ENCODE measurements at places on chromosomes 4 and X.

DNA sequence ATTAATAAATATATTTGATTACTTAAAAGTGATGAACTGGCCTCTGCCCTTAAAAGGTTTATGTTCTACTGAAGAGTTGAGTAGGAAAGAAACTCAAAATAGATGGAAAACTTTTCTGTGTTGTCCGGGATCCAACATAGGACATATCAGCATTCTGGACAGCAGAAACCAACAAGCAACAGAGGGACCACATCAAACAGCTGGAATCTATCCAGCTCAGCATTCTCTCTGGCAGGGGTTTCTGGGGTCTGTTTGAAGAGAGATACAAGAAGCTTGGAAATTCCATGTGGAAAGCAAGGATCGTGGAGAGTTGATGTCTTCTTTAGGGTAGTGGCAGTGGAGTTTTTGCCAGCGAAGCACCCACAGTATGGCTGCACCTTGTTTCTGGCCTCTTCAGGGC is 43.6 kb downstream of the ZCCHC12 start:
- no peak overlapping the region for H3K27ac ChIP-seq
- no peaks in the 10 kb centered on the region for H3K4me1 ChIP-seq
- DNase-seq, result no peak

DNA sequence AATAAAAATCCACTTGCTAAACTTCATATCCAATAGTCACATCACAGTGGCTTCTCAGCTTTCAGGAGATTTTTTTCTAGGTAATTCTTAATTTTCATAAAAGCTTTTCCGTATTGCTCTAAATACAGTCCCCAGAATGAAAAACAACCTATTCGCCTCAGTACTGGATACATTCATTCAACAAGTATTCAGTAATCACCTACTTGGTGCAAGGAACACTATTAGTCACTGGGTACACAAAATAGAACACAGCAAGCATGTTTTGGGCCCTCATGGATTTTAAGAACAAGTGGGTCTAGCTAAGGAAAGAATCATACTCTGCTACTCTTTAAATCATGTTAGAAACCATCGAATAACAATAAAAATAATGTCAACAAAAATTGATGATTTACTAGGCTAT is 2.8 kb upstream of the BEX3 start:
- peaks cover 11% of the 10 kb centered on the region for H3K4me1 ChIP-seq
- H3K27me3 ChIP-seq, result no peaks in the 10 kb centered on the region
- no peak for DNase-seq
- no peak overlapping the region for H3K4me3 ChIP-seq
- no peaks in the 10 kb centered on the region for H3K36me3 ChIP-seq

DNA sequence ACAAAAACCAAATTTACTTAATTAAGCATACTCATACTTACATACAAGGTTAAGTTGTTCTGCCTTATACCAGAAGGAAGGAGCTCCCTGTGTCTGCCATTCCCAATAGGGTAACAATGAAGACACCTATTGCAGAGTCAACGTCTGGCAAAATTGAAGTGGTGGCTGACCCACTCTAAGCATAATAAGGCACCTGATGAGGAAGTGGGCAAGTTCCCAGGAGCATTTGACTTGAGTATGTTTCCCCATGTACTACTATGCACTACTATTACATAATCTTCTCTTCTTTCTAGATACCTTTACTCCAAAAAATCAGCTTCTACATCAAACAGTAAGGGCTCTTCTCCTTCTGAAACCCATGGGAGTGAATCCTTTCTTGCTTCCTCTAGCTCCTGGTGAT is 591.5 kb downstream of the PPARGC1A start:
- H3K36me3 ChIP-seq, result no peaks in the 10 kb centered on the region
- DNase-seq, result no peak
- H3K4me3 ChIP-seq, result no peak overlapping the region
- no peaks in the 10 kb centered on the region for H3K27me3 ChIP-seq
- H3K4me1 ChIP-seq, result peaks cover 7% of the 10 kb centered on the region

DNA sequence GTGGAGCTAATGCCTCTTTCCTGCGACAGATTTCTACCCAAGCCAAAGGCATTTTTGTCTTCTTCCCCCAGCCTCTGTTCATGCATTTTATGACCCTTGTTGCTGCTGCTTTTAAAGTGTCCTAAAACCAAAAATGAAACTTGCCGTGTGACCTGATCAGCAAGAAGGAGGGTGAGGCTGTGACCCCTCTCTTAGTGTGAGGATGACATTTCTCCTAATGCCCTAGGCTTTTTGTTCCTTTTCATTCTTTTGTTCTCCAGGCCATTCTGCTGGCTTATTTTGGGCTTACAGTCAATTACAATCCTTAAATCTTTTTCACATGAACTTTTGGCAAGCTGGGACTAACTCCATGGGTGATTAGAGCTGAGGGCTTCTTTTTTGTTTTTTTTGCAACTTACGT is 34.4 kb downstream of the PTTG2 start:
- DNase-seq, result no peak
- no peak overlapping the region for H3K4me3 ChIP-seq
- peaks cover 8% of the 10 kb centered on the region for H3K36me3 ChIP-seq
- H3K27ac ChIP-seq, result peak overlapping the region; percentile 35
- no peaks in the 10 kb centered on the region for H3K27me3 ChIP-seq

Measured in activated naive CD4-positive, alpha-beta T cell treated with anti-CD3 and anti-CD28 coated beads, Interleukin-2, amount 10 ng/mL, durations not matched to agents 7 days and 5 days (primary cell).